ENCODE measurements at places on chromosomes 11 and 22.

DNA sequence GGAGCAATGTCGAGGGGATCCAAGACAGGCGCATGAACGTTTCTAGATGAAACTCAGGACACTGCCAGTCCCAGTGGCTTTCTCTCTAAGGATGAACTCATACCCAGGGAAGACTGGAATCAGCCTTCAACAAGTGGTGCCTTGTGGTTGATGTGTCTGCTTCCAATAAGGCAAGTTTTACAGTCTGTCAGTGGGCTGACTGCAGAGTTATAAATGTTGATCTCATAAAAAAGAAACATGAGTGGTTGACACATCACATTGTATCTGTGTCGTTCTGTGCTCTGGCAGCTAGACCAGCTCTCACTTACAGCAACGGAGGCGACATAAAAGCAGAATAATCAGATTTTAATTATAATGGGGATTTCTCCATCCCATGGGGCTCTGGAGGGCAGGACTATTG is 96.7 kb downstream of the SNX19 start:
- DNase-seq, result no peak

DNA sequence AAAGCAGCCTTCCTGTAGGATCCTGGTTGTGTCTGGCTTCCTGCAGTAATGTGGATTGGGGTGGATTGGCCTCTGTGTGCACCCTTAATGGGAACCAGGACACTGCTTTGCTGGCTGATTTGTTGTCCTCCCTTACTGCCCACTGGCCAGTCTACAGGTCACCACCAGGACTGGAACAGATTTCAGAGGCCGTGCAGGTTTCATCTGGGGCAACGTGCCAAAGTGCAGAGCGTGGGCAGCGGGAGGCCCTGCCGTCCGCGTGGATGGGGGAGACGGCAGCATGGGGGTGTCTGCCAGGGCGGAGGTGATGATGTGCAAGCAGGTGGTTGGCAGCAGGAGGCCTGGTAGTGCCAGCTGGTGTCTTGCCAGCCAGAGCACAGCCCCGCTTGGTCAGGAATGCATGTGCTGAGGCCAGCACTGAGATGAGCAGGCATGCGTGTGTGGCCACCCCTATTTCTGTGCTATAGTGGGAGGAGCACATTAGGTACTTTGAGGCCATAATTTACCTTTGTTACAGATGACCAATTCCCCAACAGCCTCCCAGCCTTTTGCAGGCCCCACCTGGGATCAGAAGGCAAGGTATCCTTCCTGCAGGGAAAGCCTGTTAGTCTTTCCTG is 24.3 kb downstream of the BCR start:
- DNase-seq, result no peak

- no peak for DNase-seq
These were observed 6.7 kb downstream of the HSD17B12 start for GRCh38 chr11:43687120-43687791.

DNA sequence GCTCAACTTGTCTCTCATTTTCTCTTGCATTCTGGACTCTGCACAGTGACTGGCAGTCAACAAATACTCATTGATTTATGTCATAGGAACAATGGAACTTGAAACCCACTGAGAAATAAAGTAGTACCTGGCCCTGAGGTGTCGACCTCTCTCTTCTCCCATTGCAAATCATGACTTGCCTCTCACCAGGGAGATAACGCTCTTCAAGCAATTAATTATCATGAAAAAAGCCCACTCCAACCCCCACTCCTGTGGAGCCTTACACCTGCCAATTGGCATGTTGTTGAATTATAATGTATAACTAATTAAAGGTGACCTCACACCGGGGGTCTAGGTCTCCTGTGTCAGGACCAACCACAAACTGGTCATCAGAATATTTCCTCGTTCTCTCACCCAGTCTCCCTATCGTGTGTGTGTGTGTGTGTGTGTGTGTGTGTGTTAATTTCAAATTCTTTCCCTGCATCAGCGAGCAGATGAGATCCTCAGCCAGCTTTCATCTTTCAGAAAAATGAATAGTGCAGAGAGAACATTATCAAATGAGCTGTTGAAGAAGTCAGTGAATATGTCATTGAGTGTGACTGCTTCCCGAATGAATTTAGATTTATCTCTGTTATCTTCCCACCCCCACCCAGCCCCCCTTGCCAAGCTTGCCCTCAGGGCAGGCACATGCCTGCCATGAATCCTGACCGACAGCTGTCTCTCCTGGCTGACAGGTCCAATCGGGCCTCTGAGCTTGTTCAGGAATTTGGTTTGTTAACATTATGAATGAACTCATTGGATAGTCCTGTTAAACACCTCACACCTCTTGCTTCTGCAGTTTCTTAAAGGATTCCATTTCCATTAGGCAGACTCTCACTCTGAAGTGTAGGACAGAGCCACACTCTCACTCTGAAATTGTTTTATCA is 357.4 kb downstream of the INSC start:
- DNase-seq, result no peak
